ENCODE measurements at places on chromosomes 5 and 9.
A peak's percentile ranks its signal among the peaks of the same experiment; 100 is the strongest.

GRCh38 chr9:36911601-36912412, 122.3 kb downstream of the PAX5 start:
- DNase-seq, result no peak

DNA sequence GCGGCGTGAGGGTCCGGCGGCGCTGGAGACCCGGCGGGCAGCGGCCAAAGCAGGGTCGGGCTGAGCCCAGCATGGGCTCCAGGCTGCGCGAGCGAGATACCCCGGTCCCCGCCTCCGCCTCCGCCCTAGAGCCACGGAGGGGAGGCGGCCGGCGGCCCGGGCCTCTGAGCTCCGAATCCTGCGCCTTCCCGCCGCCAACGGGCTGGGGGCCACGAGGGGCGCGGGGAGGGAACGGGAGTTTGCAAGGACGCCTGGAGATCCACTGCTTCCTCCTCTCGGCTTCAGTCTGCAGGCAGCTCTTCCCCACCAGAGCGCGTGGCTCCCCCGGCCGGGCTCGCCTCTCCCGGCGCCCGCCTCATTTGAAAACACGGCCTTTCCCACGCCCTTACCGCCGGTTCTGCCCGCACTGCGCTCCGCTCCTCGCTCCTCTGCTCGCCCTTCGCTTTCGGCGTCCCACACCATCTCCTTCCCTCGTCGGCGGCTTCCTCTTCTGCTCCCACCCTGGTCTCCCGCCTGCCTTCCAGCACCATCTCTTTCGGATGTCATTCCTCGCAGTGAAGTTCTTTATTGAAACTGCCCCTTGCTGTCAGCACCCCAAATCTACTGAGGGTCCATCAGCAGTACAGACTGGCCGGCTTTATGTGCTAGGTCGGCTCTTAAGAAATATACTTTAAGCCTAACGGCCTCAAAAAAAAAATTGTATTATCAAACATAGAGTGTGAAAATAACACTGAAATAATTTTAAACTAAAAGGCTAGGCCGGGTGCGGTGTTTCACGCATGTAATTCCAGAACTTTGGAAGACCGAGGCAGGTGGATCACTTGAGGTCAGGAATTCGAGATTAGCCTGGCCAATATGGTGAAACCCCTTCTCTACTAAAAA, 105.0 kb upstream of the FAM120A start:
- peak; percentile 70 for DNase-seq

- DNase-seq, result no peak
These were observed 5.8 kb downstream of the OCLN start for GRCh38 chr5:69498384-69498783.

DNA sequence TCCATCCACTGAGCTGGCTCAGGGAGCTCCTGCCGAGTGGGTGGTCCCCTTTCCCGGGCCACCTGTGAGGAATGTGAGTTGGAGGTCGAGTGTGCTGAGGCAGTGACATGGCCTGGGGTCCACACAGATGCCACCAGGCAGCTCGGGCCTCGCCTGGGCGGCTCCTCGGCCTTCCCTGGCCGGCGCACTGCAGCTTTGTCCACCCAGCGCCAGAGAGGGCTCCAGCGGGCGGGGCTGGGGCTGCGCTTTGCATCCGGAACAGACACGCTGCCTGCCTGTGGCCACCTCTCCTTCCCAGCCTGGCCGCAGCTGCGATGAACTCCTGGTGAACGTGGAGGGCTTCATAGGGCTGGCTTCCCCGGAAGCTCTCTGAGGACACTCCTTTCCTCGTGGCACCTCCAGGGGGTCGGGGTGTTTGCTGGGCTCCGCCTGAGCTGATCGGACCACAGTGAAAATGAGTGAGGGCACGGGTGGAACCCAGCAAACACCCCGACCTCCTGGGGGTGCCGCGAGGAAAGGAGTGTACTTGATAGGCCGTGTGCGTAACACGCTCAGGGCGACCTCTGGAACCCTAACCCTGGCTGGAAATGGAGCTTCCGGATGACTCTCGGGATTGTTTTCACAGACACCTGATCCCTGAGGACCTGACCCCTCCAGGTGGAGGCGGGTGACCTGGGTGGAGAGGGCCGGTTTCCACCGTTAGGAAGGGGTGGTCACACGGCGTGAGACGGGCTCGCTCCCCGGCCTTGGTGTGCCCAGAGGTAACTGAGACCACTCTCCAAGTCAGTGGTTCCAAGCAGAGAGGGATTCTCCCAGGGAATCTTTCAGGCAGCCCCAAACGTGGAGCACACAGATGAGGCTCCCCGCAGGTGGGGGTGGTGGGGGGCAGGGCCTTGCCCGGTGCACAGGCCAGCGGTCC, 31.8 kb upstream of the RXRA start:
- peak; percentile 74 for DNase-seq

DNA sequence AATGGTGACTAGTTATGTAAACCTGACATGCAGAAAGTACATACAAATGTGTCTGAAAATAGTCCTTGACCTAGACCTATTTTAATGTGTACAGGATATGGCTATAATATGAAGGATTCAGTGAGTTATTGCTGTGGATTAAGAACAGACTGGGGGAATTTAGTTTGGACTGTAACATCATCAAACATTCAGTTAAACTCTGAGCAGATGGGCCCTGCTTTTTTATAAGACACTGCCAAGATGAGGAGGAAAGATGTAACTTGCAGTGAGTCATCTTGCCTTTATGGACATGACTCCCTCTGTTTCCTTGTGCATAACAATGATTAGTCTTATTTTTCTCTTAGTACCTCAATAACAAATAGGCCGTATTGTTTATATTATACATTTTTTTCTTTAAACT, 12.2 kb downstream of the PPP3R2 start:
- DNase-seq, result no peak

- no peak for DNase-seq
These were observed 231.0 kb downstream of the FRMD3 start for GRCh38 chr9:83307066-83307724.

GRCh38 chr5:147963948-147964693, 57.8 kb upstream of the C5orf46 start:
- DNase-seq, result no peak

GRCh38 chr5:179289756-179290385, 55.4 kb downstream of the ADAMTS2 start:
- peak; percentile 13 for DNase-seq

GRCh38 chr9:90204128-90204831, 438.3 kb downstream of the DIRAS2 start:
- DNase-seq, result no peak

DNA sequence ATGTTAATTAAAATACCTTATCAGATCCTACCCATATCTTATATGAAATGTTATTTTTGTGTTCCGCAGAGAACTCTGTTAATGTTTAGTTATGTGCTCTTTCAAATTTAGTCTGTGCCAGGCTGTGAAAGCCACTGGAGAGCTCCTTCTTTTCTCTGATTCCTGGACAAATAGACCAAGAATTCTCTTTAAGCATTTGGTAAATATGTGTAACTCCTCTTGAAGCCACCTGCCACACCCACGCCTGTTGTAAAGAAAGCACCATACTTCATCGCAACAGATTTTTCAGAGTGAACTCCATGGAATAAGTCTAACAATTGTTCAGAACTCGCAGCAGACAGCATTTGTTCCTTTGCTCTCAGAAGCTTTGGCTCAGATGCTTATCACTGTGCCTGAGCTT, 301.1 kb downstream of the FAM170A start:
- DNase-seq, result no peak

- DNase-seq, result no peak
These were observed 56.9 kb downstream of the GPR107 start for GRCh38 chr9:130110596-130111021.

- DNase-seq, result no peak
These were observed 646 bp downstream of the SWI5 start for GRCh38 chr9:128276574-128277270.

GRCh38 chr5:166074582-166075481, 2216.6 kb upstream of the WWC1 start:
- DNase-seq, result no peak

DNA sequence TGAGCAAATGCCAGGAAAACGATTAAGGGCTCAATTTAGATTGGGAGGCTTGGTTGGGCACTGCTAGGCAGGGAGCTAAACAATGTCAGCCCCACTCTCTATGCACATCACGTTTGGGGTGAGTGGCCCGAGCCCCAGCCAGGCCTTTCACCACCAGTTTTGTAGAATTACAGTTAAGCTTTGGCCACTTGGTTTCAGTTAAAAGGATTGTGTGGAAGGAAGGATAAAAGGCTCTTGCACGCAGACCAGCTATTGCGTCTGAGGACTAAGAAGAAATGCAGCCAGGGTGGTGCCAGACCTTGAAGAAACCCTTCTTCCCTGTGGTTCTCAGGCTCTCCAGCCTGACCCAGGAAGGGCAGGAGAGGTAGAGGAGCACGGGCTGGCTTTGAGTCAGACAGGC, 125.3 kb upstream of the SLC44A1 start:
- DNase-seq, result no peak

DNA sequence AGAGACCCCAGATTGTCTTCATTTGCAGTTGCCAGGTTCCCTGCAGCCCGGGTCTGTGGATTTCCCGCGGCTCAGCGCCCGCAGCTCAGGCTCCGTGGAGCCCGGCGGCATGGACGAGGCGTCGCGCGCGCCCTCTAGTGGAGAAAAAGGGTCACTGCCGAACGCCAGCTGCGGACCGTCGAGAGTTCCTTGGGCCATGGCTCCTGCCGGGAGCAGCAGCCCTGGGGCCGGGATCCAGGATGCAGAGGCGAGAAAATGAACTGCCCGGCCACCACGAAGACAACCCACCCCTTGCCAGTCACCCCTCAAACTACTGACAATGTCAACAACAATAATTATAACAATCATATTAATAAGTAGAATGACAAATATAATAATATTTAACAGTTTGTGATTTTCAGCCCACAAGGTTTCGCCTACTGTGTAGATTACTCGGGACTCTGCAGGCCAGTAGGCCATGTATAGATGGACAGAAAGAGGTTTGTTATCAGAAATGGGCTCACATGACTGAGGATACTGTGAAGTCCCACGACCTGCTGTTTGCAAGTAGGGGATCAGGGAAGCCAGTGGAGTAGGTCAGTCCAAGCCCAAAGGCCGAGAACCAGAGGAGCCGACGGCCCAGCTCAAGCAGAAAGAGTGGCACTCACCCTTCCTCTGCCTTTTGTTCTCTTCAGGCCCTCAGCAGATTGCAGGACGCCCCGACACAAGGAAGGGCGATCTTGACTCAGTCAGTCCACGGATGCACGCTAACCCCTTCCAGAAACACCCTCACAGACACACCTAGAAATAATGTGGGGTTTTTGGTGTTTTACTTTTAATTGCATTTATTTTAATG, 43.1 kb downstream of the BOD1 start:
- peak; percentile 91 for DNase-seq

DNA sequence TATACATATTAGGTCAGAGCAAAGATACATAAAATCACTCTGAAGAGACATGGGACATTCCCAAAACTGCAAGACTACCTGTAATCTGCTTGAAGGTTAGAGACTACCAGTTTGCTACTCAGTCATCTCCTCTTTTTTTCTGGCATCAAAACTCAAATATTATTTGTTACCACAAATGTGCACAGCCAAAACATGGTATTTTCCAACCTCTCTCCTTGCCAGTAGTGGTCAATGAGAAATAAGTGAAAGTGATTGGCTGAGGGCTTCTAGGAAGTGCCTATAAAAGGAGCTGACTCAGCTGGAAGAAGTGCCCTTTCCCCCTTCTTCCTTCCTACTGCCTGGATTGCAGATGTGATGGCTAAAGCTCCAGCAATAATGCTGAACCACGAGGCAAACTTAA, 13.8 kb downstream of the GZMK start:
- DNase-seq, result no peak

- DNase-seq, result no peak
These were observed 92.9 kb downstream of the CYFIP2 start for GRCh38 chr5:157358871-157359270.

- no peak for DNase-seq
These were observed 102.2 kb upstream of the CHD1 start for GRCh38 chr5:99030906-99031440.

DNA sequence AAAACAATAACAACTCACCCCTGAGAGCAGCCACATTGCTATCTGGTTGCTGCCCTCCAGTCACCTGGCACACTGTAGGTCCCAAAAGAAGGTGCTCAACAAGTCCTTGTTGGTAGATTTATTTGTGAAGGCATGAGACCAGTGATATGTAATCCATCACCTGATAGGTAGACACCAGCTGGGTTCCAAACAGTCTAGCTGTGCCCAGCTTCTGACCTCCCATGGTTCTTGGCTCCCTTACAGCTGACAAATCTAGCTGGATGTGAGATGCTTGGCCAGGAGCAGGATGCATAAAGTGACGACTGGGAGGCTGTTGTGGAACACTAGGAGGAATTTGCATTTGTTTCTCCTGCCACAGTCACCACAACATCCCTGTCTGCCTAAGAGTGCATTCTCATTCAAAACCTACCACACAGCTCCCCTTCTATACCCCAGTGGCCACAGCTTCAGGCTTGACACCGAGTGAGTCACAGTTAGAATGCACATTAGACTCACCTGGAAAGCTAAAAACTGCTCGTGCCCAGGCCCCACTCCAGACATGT, 7.8 kb upstream of the VLDLR start:
- DNase-seq, result no peak

DNA sequence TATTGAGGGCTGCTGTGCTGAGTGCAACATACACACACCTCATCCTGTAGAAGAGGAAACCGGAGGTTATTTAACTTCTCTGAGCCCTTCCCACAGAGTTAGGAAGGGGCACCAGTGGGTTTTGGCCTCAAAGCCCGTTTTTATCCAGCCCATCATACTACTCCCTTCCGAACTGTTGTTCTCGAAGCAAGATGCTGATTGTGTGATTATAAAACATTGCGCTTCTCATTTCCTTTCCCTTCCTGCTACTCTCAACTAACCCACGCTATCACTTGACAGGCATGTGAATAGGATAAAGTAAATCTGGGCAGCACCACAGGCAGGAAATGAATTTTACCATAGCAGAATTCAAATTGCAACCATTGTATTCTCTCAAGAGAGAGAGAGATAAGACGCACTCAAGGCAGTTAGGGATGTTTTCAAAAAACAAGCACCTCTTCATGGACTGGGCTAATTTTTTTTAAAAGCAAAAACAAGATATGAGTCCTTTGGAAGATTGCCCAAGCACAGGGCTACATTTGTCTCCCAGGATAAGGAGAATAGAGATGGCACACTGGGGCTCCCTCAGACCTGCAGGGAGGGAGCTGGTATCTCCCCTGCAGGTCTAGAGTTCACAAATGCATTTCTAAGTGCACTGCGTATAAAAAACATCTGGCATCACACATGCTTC, 52.6 kb downstream of the GNA14 start:
- no peak for DNase-seq

DNA sequence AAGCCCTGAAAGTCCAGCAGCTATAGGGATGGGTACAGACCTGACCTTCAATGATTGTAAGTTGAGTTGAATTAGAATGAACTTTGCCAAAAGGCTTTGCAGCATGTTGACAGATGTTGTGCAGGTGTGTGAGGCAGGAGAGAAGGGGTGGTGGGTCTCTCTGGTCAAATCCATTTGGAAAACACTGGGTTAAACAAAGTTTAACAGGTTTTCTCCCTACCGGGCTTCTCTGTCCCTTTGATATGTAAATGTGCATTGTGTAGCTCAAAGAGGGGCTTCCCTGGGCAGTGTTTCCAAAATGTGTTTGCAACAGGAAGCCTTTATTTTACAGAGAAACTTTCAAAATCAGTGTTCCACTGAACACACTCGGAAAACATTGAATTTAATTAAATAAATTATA, 72.1 kb upstream of the BRINP1 start:
- DNase-seq, result no peak

- no peak for DNase-seq
These were observed 163.1 kb downstream of the LRRC70 start for GRCh38 chr5:62741761-62742160.

- DNase-seq, result no peak
These were observed 59.5 kb downstream of the LNPEP start for GRCh38 chr5:96995419-96995818.

GRCh38 chr9:131214876-131215275, 61.4 kb downstream of the FAM78A start:
- no peak for DNase-seq

- DNase-seq, result no peak
These were observed 115.3 kb downstream of the ROR2 start for GRCh38 chr9:91834740-91835139.
